Neural crest cell (in vitro differentiated cells): ENCODE measurements at places on chromosomes 3 and 15. TPM values are rescaled to one million over a fixed set of nuclear protein-coding genes. Genes with fewer than 3 reads are reported as not detected.

DNA sequence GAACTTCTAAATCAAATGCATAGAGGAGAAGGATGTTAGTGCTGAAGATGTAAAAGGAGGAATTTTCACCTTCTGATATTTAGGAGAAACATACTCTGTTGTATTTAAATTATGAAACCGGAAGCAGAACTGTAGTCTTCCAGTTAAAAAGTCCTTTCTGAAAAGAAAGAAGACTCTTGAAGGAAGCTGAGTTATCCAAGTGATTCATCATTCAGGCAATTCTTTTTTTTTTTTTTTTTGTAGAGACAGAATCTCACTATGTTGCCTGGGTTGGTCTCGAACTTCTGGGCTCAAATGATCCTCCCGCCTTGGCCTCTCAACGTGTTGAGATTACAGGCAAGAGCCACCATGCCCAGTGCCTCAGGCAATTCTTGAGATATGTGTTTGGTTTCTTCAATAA, 424.8 kb upstream of the TPM1 start:
- H3K27me3 ChIP-seq = no peaks in the 10 kb centered on the region
- H3K4me3 ChIP-seq = no peak overlapping the region
- DNase-seq = no peak
- H3K27ac ChIP-seq = no peak overlapping the region
- H3K36me3 ChIP-seq = no peaks in the 10 kb centered on the region

DNA sequence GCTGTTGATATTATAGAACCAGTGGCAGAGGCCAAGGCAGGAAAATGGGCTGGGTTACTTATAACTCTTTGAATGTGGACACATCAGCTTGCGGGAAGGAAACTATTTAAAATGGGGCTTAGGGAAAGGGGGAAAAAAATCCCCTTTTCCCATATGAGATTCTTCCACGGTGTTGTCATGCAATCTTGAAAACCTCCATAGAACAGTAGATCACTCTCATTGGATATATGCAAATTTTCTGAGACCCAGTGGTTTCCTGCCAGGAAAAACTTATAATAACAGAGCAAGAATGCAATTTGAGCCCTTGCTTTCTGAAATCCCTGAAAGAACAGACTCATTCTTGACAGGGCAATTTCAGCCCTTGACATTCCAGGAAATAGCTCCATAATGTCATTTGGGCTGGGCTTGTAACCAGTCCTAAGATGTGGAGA, 31.1 kb downstream of the TMEM212 start:
- DNase-seq = no peak
- no peaks in the 10 kb centered on the region for H3K27me3 ChIP-seq
- H3K36me3 ChIP-seq = no peaks in the 10 kb centered on the region
- peak overlapping the region; percentile 91 for H3K27ac ChIP-seq

DNA sequence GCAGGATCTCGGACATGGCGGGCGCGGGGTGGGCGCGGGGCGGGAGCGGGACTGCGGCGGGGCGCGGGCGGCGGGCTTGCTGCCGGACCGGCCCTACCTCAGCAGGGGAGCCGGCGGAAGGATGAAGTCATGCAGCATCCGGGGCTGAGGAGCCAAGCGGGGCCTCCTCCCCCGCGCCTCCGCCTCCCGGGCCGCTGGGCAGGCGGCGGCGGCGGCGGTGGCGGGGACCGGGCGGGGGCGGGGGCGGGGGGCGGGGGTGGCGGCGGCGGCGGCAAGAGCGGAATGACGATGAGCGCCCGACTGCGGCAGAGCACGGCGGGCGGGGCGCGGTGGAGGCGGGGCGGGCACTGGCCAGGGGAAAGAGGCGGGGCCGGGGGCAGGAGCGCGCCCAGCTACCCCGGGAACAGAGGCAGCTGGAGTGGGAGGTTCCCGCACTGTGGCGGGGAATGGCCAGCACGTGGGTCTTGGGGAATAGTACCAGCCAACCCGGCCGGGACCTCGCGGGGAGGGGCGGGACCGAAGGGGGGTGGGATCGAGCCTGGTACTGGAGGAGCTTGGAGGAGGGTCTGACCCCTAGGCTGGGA, at the start of gene CAMK2N2:
Gene CAMK2N2 (minus strand): TSS at position 284 of the 584 bp plus-strand sequence. CDS start 268 bp downstream, at position 16.
- H3K4me3 ChIP-seq = peak within 1 kb of the TSS; percentile 90
- peaks cover 18% of the 10 kb centered on the region for H3K4me1 ChIP-seq
- H3K36me3 ChIP-seq = no peaks in the 10 kb centered on the region
- peak within 1 kb of the TSS; percentile 19 for H3K27ac ChIP-seq
- H3K27me3 ChIP-seq = peaks cover 80% of the 10 kb centered on the region

DNA sequence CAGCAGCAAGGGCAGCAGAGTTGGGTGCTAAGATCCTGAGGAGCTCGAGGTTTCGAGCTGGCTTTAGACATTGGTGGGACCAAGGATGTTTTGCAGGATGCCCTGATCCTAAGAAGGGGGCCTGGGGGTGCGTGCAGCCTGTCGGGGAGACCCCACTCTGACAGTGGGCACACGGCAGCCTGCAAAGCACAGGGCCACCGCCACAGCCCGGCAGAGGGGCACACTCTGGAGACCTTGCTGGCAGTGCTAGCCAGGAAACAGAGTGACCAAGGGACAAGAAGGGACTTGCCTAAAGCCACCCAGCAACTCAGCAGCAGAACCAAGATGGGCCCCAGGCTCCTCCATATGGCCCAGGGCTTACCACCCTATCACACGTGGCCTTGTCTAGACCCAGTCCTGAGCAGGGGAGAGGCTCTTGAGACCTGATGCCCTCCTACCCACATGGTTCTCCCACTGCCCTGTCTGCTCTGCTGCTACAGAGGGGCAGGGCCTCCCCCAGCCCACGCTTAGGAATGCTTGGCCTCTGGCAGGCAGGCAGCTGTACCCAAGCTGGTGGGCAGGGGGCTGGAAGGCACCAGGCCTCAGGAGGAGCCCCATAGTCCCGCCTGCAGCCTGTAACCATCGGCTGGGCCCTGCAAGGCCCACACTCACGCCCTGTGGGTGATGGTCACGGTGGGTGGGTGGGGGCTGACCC, 18.8 kb downstream of the SEC61A1 start:
- H3K27me3 ChIP-seq = peaks cover 7% of the 10 kb centered on the region
- H3K4me3 ChIP-seq = no peak overlapping the region
- DNase-seq = no peak
- peak overlapping the region; percentile 81 for H3K27ac ChIP-seq

- H3K4me3 ChIP-seq = peak overlapping the region; percentile 100
- peaks cover 38% of the 10 kb centered on the region for H3K4me1 ChIP-seq
- no peaks in the 10 kb centered on the region for H3K36me3 ChIP-seq
- peak overlapping the region; percentile 100 for H3K27ac ChIP-seq
- no peak for DNase-seq
Measured at GRCh38 chr3:38164643-38164951, 740 bp upstream of the OXSR1 start.

DNA sequence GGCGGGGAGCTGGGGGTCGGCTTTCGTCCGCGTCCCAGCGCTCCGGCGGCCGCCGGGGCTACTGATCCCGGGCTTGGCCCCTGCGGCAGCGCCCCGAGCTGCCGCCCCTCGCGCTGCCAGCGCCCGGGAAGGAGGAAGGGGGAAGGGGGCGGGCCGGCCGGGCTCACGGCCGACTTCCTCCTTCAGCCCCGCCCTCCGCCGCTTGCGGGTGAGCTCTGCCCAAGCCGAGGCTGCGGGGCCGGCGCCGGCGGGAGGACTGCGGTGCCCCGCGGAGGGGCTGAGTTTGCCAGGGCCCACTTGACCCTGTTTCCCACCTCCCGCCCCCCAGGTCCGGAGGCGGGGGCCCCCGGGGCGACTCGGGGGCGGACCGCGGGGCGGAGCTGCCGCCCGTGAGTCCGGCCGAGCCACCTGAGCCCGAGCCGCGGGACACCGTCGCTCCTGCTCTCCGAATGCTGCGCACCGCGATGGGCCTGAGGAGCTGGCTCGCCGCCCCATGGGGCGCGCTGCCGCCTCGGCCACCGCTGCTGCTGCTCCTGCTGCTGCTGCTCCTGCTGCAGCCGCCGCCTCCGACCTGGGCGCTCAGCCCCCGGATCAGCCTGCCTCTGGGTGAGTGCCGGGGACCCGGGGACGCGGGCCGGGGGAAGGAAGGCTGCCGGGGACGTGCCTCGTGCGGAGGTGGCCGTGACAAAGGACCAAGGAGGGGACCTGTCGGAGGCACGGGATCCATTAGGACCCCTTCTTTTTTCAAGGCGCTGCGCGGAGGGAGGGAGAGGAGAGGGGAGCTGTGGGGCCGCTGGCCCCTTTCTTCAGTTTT, at the start of gene SEMA4B:
Gene SEMA4B (plus strand): TSS at position 201 of the 814 bp plus-strand sequence. CDS start 249 bp downstream, at position 450.
- peak within 1 kb of the TSS; percentile 96 for H3K4me3 ChIP-seq
- peak; percentile 72 for DNase-seq
- no peaks in the 10 kb centered on the region for H3K36me3 ChIP-seq
- H3K27ac ChIP-seq = peak within 1 kb of the TSS; percentile 75
- H3K27me3 ChIP-seq = no peaks in the 10 kb centered on the region

The PDE8A gene
- 7.0 and 8.6 TPM in 2 replicates for total RNA-seq

The CDCP1 gene
- total RNA-seq = not detected in 2 replicates

The PSMD2 gene
- 359 and 378 TPM in 2 replicates for total RNA-seq

The CACNA2D2 gene
- total RNA-seq = 8.7 and 9.3 TPM in 2 replicates
